Cortex of kidney (tissue), 1 donor: ENCODE measurements at places on chromosomes 1 and 21.

GRCh38 chr1:207841901-207842300 is 69.0 kb downstream of the CD34 start:
- no peak for DNase-seq

DNA sequence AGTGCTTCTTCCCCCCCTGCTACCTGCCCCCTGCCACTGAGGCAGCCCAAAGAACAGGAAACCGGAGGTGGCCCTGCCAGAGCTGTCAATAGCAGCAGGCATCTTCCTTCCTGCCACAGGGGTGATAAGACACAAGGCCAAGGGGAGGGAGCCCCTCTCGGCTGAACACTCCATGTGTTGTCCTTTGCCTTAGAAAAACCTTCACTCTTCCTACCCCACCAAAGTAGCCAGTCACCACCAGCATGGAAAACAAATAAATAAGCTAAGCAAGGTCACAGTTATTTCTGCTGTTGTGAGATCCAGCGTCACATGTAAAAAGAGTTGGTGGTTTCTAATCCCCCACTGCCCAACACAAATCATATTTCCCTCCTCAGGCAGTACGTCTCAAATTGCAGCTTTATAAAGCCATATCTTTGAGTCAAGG is 104.8 kb upstream of the DPT start:
- DNase-seq = no peak

DNA sequence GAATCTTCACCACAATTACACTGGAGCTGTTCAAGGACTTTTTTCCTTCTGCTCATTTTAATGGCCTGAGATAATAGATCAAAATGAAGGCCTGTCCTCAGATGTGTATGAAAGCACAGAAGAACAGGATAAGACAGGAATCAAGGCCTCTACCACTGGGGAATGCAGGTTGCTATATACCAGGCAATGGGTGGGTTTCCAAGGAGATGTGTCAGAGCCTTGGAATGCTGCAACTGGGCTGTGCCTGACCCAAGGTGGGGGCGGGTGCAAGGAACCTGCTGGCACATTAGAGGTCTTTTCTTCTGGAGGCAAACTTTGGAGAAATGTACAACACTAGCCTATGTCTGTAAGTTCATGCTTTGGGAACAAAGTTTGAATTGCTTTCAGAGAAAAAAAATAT is 21.7 kb upstream of the LAMC2 start:
- DNase-seq = no peak

- DNase-seq = no peak
Measured at GRCh38 chr1:218703836-218704235, 358.7 kb downstream of the TGFB2 start.

DNA sequence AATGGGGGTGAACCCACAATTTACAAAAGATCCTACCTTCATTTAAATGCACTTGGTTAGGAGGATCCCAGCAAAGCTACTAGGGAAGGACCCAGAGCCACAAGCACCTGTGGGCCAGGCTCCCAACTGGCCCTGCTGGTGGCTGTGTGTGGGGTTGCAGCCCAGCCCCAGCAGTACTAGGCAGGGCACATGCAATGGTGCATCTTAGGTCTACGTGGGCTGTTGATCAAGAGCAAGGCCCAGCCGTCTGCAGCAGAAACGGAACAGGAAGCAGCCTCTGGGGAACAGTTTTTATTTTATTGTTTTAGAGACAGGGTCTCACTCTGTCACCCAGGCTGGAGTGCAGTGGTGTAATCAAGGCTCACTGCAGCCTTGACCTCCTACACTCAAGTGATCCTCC is 134.1 kb upstream of the RAB4A start:
- DNase-seq = no peak

GRCh38 chr1:43069461-43070050 is 102.5 kb downstream of the EBNA1BP2 start:
- DNase-seq = no peak
